ENCODE measurements at places on chromosomes 6 and 20.
A peak's percentile ranks its signal among the peaks of the same experiment; 100 is the strongest.

DNA sequence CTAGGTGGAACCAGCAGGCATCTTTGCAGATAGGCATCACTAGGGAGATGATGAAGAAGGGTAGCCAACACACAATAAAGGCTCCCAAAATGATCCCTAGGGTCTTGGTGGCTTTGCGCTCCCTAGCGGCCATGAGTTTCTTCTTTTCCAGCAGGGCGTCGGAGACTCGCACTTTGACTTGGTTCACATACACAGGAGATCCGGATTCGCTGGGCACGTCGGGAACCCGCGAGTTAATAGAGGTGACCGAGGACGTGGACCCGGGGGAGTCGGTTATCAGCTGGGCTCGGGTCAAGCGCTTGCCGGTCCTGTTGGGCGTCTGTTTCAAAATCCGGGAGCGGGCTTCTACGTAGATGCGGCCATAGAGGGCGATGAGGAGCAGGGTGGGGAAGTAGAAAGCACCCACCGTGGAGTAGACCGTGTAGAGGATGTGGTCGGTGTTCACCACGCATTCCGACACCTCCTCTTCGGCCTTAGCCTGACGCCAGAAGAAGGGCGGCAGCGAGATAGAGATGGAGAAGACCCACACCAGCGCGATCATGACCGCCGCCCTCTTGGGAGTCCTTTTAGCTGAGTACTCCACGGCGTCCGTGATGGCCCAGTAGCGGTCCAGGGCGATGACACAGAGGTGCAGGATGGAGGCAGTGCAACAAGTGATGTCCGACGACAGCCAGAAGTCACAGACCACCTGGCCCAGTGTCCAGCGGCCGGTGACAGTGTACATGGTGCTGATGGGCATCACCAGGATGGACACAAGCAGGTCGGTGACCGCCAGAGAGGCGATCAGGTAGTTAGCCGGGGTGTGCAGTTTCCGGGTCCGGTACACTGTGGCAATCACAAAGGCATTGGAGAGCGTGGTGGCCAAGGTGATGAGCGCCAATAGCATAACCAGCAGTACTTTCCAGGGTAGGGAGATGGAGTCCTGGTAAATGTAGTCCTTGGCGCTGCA, 658 bp downstream of the HTR1B start:
- peak; percentile 65 for DNase-seq

- no peak for DNase-seq
Measured at GRCh38 chr20:17491041-17491440, 40.1 kb downstream of the BFSP1 start.

GRCh38 chr20:61900011-61900944, 165.4 kb downstream of the TAF4 start:
- DNase-seq: no peak

DNA sequence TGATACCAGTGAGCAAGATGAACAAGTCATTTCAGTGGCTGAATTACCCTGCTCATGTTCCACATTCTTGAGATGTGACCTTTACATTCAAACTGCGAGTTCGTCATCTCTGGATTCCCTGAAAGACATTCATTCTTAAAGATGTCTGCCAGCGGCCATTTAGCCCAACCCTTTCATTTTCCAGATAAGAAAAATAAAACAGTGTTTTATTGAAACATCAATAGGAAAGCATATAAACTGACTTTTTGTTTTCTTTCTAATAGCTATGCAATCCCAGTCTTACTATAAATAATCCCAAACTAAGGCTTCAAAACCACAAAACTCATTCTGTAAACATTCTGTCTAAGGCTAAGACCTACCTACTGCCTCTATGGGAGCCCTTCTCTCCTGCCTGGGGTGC, 134.0 kb downstream of the SAMD5 start:
- no peak for DNase-seq

- no peak for DNase-seq
Measured at GRCh38 chr20:14817101-14817500, 479.7 kb upstream of the FLRT3 start.

DNA sequence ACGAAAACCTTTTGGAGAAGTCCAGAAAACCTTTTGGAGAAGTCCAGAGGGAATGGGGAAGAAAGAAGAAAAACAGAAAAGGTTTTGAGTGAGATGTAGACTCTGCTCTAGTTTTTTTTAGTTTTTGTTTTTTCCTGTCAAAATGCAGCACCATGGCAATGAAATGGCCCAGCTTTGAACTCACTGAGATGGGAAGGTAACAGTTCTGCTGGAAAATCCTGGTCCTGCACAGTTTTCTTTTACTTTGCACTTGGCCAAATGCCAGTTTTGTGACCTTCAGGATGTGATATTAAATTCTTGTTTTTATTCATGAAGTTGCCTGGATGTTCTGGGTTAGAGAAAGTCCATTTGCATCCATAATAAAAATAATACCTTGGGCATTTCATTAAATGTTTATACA, 145.7 kb downstream of the CFAP61 start:
- DNase-seq: no peak

- no peak for DNase-seq
Measured at GRCh38 chr20:23970049-23970448, 18.5 kb downstream of the GGTLC1 start.

- no peak for DNase-seq
Measured at GRCh38 chr6:114514170-114514569, 171.3 kb upstream of the HS3ST5 start.

DNA sequence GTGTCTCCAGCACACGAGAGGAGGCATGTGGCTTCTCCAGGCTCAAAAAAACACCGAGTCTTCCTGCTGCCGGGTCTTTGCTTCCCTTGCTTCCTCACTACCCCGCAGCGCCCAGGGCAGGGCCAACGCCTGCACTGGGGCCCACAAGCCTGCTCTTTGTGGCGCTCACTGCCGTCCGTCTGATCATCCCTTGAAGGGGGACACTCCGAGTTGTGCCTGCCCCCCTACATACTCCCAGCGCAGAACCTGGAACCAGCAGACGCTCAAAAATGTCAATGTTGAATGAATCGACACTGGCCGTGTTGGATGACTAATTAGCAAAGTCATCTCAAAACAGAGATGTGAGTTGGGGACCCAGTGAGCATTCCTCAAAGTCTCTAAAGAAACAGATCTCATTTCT, 8.1 kb upstream of the ARFGAP1 start:
- no peak for DNase-seq

GRCh38 chr20:46757754-46758678, 48.6 kb downstream of the SLC2A10 start:
- no peak for DNase-seq

DNA sequence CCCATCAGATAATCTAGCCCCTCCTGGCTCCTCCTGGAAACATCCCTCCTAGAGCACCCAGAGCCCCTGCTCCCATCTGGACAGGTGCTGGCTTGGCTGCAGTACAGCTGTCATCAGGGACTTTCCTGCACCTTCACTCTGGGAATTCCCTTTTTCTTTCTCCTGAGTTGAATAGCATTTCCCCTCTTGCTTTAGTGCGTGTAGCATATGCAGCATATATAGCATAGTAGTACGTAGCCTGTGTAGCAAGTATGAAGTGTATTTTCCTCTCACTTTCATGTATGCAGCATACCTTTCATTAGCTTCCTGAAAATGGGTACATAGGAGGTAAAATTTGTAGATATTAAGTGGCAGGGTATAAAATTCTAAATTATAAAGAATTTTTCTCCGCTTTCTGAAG, 352.9 kb downstream of the ESR1 start:
- DNase-seq: no peak

DNA sequence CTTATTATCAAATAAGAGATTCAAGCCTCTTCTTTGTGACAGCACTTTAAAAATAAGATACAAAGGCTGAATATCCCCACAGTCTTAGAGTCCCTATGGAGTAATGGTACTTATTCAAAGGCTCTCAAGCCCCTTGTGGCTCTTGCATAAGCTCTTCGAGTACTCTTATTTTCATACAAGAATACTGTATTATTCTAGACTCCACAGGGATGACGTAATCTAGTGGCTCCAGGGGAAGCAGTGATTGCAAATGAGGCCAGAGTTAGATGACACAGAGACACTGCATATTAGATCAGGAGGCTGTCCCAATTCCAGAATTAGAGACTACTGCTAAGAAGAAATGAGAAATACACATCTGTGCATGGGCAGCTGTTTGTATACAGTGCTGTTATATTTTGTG, 1195.9 kb upstream of the MAP3K7 start:
- no peak for DNase-seq

DNA sequence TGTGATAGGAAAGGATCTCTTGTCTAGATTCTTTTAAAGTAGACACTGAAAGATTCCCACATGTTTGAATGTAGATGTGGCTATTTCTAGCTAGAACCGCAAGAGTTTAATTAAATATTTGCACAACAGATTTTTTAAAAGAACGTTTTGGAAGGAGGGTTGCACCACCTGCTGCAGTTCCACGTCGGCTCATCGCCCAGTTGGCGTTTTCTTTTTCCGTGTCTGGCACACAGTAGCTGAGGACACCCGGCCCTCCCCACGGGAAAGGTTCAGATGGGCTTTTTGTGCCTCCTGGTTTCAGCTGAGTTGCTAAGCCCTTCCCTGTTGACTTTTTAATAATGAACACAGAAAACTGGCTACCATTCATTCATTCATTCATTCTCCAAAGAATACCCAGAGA, 41.8 kb upstream of the DOK5 start:
- DNase-seq: no peak

- peak; percentile 84 for DNase-seq
Measured at GRCh38 chr6:38404900-38405556, 234.7 kb downstream of the BTBD9 start.

- DNase-seq: no peak
Measured at GRCh38 chr6:35248300-35248699, 11.2 kb upstream of the ZNF76 start.

DNA sequence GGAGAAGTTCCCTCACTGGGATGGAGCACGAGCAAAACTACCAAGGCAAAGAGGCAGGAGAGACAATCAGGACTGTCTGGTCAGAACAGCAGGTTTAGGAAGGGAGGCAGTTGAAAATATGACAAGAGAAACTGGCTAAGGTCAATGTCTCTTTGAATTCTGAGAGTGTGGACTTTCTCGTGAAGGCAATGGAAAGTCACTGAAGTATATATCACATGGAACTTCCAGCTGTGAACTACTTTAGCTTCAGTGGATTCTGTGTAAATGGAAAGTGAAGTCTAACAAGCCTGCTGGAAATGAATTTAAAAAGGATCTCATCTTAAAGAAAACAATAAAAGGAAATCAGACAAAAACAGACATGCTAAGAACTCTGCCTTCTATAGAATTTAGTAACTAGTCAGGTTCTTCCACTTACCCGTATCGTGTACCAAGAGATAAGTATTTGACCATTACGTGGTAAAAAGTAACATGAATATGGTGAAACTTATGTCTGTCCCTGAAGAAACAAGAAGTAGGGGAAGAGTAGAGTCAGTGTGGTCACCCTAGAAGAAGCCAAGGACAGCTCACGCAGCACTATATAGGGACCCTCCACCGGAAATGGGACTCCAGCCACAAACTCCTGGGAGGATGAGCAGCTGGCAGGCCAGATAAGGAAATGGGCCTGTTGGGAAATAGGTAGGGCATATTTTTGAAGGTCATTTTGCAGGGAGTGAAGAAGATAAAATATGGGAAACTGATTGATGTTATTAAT, 123.4 kb downstream of the MAP7 start:
- DNase-seq: no peak

GRCh38 chr20:24744747-24745146, 204.3 kb upstream of the CST7 start:
- DNase-seq: no peak

DNA sequence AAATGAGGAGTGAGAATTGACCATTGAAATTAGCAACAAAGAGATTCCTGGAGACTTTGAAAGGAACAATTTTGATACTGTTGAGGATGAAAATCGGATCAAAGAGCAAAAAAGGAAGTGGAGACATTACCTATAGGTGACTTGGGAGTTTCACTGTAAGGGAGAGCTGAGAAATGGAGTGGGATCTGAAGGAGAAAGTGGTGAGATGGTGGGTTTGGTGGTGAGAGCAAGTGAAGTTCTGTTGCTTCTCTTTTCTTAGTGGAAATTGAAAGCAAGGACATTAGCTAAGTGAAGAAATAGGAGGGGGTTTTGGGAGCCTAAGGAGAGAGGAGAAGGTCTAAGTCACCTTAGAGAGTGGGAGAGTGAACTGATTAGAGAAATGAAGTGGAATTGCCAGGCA, 4.2 kb downstream of the ERGIC3 start:
- DNase-seq: no peak
